ENCODE measurements at places on chromosomes 1 and 21.

- no peak for DNase-seq
These were observed 79.3 kb downstream of the GRIK3 start for GRCh38 chr1:36955016-36955415.

DNA sequence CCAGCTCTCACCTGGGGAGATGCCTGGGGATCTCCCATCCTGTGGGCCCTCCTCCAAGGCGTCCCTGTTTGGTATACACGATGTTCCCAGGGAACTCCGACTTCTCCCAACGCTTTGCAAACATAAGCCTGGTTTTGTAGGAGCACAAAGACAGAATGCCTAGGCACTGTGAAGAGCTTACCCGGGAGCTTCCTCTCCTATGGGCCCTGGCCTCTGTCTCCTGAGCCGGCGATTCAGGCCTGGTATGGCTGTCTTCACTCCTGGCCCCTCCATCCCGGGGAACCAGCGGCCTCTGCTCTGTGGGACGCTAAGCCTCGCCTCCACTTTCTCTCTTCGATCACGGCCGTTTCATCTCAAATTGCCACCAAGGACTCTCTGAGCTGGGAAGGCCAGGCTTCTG is 59.6 kb upstream of the ACTRT2 start:
- DNase-seq, result no peak

GRCh38 chr1:195941314-195941713 is 666.9 kb downstream of the KCNT2 start:
- no peak for DNase-seq

DNA sequence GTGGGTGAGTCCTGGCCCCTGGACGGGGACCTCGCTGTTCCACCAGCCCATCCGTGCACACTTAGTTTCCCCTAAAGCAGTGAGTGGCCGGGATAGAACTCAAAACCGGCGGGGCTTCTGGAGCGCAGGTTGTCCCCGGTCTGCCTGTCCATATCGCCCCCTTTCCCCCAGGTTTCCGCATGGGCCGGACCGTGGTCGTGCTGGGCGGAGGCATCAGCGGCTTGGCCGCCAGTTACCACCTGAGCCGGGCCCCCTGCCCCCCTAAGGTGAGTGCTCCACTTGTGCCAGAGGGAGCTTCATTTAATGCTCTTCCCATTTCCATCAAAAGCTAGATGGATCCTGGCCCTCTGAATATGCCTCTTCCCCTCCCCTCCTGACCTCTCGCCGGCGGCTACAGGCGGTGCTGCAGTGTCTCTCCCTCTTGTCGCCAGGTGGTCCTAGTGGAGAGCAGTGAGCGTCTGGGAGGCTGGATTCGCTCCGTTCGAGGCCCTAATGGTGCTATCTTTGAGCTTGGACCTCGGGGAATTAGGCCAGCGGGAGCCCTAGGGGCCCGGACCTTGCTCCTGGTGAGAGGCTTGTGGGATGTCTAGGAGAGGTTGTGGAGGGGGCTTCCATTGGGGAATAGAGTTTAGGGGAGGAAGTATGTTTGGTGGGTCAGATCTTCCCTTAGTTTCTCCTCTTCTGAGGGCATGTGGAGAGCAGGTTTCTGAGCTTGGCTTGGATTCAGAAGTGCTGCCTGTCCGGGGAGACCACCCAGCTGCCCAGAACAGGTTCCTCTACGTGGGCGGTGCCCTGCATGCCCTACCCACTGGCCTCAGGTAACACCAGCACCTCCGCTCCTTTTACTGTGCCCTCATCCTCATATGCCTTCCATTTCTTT is 683 bp downstream of the PPOX start:
- no peak for DNase-seq

- no peak for DNase-seq
These were observed 55.0 kb downstream of the SLX9 start for GRCh38 chr21:44994695-44995342.

- DNase-seq, result no peak
These were observed 18.1 kb upstream of the GALNT2 start for GRCh38 chr1:230048922-230049321.

DNA sequence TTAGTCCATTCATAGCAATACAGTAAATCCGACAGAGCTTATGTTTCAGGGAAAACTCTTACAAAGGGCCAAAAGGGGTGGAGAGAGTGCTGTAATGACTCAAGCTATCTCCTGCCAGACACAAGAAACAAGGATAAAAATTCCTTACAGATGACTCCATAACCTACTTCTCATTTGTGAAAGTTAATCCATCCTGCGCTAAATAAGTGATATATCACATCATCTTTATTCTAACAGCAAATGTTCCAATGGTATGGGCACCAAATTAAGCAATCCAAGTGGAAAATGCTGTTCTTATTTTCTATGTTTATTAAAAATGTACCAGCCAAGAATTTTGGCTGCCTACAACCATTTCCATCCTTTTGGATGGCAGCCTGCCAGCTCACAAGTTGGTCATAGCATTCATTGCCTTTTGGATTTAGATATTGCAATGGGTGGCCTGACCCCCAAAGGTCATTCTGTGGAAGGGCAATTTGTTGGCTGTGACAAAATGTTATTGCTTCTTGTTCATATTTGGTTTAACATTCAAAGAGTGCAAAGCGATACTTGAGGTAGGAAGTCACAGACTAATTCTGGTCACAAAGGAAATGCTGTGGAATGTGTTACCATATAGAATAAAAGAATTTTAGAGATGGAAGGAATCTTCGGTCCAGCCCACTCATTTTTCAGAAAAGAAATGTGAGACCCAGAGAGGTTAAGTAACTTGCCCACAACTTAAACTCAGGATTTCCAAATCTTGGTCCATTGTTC is 2.8 kb upstream of the ENAH start:
- DNase-seq, result peak; percentile 98

- no peak for DNase-seq
These were observed 601 bp downstream of the UBE2G2 start for GRCh38 chr21:44800971-44801467.

DNA sequence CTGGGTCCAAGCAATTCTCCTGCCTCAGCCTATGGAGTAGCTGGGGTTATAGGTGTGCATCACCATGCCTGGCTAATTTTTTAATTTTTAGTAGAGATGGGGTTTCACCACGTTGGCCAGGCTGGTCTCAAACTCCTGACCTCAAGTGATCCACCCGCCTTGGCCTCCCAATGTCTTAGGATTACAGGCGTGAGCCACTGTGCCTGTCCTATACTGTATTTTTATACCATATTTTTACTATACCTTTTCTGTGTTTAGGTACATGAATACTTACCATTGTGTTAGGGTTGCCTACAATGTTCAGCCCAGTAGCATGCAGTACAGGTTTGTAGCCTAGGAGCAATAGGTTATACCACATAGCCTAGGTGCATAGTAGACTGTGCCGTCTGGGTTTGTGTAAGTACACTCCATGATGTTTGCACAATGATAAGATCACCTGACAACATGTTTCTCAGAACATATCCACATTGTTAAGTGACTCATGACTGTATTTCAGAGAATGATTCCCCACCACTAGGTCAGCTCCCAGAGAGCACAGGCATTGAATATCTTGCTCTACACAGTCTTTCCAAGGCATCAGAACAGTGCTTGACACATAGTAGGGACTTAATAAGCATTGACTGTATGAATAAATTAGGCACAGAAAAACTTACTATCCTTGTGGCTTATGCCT is 6.0 kb upstream of the CITED4 start:
- no peak for DNase-seq

DNA sequence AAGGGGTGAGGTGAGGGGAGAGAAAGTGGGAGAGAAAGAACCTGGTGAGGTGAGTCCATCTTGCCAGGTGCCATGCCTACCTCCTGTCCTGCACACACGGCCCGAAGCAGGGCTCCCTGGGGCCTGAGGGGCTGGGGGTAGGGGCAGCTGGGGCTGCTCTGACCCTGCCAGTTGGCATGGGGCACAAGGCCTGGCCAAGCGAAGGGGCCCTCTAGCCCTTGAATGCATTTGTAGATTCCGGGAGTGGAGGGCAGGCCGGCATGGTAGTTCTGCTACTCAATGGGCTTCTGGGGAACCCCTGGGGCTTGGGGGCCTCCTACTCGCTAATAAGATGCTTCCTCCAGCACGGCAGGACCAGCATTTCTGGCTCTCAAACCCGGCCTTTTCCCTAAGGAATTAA is 3.6 kb upstream of the PRDM16 start:
- no peak for DNase-seq

DNA sequence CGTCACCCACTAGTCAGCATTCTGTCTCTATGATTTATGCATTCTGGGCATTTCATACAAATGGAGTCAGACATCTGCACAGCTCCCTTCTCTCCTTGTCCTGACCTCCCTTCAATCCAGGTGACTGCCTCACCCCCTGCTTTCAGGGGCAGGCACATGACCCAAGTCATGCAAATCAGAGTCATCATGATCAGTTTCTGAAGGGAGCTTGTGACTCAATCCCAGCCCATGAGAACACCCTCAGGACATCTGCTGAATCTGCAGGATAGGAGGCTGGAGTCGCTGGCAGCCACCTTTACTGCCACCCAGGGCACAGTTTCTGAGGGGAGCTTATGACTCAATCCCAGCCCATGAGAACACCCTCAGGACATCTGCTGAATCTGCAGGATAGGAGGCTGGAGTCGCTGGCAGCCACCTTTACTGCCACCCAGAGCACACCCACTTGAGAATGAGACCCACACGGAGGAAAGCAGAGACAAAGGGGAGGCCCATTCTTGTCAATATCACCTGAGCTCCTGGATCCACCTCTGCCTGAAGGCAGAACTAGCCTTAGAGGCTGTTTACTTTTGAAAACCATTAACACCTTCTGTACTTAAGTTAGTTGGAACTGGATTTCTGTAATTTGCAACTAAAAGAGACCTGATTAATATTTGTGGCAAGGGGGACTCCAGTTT is 62.3 kb upstream of the SLC25A33 start:
- no peak for DNase-seq

GRCh38 chr1:2317230-2318065 is 73.9 kb downstream of the MORN1 start:
- no peak for DNase-seq
